Activated CD4-positive, alpha-beta T cell treated with anti-CD3 and anti-CD28 coated beads for 48 hours (primary cell): ENCODE measurements at places on chromosomes 6 and 20.

DNA sequence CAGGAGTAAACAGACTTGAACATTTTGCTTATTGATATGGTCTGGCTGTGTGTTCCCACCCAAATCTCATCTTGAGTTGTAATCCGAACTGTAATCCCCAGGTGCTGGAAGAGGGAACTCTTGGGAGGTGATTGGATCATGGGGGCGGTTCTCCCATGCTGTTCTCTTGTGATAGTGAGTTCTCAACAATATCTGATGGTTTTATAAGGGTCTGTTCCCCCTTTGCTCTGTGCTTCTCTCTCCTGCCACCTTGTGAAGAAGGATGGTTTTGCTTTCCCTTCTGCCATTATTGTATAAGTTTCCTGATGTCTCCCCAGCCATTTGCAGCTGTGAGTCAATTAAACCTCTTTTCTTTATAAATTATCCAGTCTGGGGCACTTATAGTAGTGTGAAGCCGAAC lies 40.0 kb downstream of the MYLIP start:
- DNase-seq: no peak

GRCh38 chr20:34998331-34998950 lies 42.8 kb downstream of the MYH7B start:
- DNase-seq: no peak

DNA sequence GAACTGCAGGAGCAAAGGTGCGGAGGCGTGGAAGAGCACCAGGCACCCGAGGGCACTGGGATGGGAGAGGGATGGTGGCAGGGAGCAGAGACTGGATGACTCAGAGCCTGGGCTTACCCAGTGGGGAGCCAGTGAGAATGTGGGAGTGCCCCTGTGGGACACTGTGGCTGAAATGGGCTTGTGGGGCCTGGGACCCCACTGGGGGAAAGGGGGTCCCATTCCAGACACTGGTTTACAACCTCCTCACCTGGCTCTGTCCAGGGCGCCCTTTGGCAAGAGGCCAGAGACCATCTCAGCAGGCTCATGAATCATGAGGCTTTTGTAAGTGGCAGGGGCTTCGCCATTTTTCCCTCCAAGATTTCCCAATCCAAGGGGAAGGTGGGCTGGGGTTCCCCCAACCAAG lies 124.0 kb upstream of the MAFB start:
- no peak for DNase-seq

GRCh38 chr6:78460711-78461110 lies 406.6 kb upstream of the IRAK1BP1 start:
- no peak for DNase-seq

- no peak for DNase-seq
Measured at GRCh38 chr6:11822346-11822745, 43.7 kb upstream of the ADTRP start.

- DNase-seq: no peak
Measured at GRCh38 chr6:54878718-54879117, 32.1 kb downstream of the FAM83B start.

- DNase-seq: no peak
Measured at GRCh38 chr6:13091192-13091591, 237.1 kb downstream of the TBC1D7 start.

- DNase-seq: no peak
Measured at GRCh38 chr6:134421501-134421900, 103.6 kb upstream of the SGK1 start.

DNA sequence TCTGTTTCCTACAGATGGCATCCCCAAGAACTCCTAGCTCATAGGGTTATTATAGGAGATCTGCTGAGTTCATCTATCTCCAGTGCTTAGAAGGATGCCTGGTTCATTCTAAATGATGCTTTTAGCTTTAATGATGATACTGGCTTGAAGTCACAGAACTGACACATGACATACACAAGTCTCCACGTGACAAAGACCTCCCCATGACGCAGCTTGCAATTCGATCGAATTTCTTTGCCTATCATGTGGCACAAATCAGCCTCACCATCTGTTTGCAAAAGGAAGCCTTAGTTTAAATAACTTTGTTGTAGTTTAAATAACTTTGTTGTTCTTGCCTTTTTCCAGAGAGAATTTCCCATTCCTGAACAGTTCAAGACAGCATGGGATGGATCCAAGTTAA lies 44.1 kb upstream of the FAM8A1 start:
- no peak for DNase-seq

GRCh38 chr6:163019926-163020325 lies 292.2 kb downstream of the PACRG start:
- no peak for DNase-seq

GRCh38 chr20:24603454-24603853 lies 134.0 kb downstream of the SYNDIG1 start:
- DNase-seq: no peak

DNA sequence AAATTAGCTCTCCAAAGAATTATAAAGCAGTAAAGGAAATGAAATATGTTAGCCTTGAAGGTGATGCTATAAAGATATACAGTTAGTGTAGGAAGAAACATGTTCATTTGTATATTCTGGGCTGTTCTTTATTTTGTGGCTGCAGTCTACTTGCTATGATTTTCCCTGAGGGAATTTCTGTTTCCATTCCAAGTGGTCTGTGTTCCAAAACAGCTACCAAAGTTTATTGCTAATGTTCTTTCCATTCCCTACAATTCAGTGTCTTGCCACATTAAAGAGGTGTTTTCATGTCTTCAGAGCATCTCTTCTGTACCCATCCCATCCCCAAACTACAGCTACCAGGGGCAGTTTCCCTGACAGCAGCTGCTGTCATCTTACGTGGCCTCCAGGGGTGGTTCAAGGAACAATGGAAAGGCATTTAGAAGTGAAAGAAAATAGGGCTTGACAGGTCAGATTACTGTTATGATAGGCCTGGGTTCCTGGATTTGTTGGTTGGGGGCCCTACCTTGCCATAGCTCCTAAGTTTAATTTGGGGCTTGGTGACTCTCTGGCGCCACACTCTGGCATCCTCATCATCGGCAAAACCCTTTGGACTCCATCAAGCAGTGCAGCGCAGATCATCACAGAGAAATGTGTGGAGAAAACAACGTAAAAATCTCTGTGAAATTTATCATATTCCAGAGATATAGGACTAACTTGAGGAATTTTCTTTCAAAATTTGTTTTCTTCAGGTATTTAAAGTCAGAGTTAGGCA lies 33.8 kb upstream of the AIG1 start:
- peak; percentile 66 for DNase-seq

GRCh38 chr6:157693867-157694266 lies 129.2 kb upstream of the SNX9 start:
- no peak for DNase-seq

DNA sequence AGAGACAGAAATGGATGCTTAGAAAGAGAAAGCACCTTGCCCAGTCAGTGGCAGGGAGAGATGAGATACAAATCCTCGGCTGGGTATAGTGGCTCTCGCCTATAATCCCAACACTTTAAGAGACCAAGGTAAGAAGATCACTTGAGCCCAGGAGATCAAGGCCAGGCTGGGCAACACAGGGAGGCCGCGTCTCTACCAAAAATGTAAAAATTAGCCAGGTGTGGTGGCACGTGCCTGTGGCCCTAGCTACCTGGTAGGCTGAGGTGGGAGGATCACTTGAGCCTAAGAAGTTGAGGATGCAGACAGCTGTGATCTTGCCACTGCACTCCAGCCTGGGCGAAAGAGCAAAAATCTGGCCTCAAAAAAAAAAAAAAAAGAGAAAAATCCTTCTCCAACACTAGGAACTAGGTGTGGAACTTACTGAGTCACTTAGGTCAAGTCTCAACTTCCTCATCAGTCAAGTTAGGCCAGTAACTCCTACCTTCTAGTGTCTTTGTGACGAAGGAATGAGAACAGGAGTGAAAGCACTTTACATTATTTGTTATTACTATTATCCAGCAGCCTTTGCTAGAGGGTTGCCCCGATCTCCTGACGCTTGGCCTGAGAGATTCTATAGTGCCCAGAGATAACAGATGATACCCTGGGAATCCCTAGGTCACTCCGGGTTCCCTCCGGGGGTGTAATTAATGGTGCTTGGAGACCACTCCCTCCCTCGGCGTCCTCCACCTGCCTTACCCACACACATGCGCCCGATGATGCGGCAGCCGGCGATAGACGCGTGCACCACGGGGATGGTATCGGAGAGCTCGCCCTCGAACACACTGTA lies 918 bp downstream of the EIF6 start:
- no peak for DNase-seq

GRCh38 chr6:14583826-14584225 lies 466.3 kb downstream of the CD83 start:
- DNase-seq: no peak

GRCh38 chr20:58522666-58523065 lies 7.5 kb upstream of the APCDD1L start:
- no peak for DNase-seq

- DNase-seq: no peak
Measured at GRCh38 chr6:138372711-138373463, 4.8 kb upstream of the SMIM28 start.

- DNase-seq: peak; percentile 4
Measured at GRCh38 chr6:128882991-128883611, at the start of gene LAMA2. Gene LAMA2, plus strand, starts transcription at chr6:128883138. Its CDS starts 108 bp downstream, at chr6:128883246.

DNA sequence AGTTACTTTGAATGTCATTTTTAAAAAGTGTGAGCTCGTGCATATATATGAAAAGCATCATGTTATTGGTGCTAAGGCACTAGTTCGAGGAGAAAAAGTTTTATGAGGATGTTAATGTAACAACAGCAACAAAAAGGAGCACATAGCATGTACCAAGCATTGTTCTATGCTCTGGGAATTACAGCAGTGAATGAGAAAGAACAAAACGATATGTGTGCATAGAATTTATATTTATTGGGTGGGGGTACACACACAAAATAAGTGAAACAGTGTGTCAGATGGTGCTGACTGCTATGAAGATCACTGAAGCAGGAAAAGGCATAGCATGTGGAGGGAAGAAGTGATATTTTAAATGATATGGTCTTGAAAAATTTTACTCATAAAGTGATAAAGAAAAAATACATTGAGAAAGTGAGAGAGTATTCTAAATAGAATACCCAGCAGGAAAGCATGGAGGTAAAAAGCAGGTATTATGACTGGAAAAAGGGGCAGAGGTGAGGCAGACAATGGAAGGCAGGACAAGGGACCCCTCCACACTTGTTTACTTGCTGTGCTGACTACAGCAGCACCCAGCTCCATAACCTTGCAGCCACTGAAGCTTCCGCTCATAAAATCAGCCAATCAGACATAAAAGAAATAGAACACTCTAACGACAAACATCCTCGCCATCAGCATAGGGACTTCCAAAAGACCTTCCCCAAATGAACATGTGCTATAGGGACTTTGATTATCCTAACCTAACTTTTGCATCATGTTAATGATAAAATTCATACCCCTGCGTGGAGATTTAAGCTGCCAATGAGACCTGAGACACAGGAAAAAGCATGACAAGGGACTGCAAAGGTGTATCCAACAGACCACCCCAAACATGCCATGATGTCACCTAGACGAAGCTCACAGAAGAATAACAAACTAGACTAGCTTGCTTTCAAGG lies 119.9 kb downstream of the HFE start:
- no peak for DNase-seq

- DNase-seq: no peak
Measured at GRCh38 chr6:85680388-85680787, 37.7 kb upstream of the SYNCRIP start.

GRCh38 chr6:158706369-158706982 lies 56.6 kb downstream of the SYTL3 start:
- no peak for DNase-seq

GRCh38 chr20:21396599-21397340 lies 556 bp downstream of the NKX2-4 start:
- no peak for DNase-seq

- peak; percentile 13 for DNase-seq
Measured at GRCh38 chr20:52150440-52151258, 40.9 kb downstream of the ZFP64 start.

GRCh38 chr20:34581341-34582184 lies 23.0 kb downstream of the MAP1LC3A start:
- DNase-seq: peak; percentile 61

DNA sequence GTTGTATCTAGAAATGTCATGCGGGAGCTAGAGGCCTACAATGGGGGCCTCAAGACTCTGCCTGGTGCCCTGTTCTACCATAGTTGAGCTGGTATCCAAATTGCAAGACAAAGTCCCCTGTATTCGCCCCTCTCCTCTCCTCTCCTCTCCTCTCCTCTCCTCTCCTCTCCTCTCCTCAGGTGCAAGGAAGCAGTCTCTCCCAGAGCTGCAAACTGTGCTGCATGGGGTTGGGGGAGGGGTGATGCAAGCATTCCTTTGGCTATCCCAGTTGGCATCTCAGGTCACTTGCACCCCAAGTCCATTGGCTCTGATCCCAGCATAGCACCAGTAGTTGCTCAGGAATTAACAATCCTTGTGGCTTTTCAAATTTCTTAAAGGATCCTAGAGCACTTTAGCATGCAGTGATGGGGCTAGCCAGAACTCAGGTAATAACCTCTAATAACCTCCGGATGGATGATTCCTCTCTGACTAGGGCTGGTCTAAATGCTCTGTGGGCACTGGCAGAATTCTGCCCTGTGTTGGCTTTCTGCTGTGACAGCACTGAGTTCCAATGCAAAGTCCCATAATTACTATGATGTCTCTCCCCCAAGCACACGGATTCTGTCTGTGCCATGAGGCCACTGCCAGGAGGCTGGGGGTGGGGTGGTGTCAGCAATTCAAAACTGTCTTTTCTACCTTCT lies 35.3 kb downstream of the TAF11 start:
- no peak for DNase-seq

GRCh38 chr6:90500458-90500857 lies 86.4 kb downstream of the MAP3K7 start:
- no peak for DNase-seq

GRCh38 chr6:158756126-158756525 lies 63.0 kb downstream of the EZR start:
- DNase-seq: no peak

GRCh38 chr6:125956506-125957390 lies at the start of gene HINT3:
Gene HINT3, plus strand, starts transcription at chr6:125956770. Its CDS starts 208 bp downstream, at chr6:125956978.
- DNase-seq: peak; percentile 99

GRCh38 chr6:142925575-142926110 lies 19.3 kb downstream of the HIVEP2 start:
- DNase-seq: no peak

DNA sequence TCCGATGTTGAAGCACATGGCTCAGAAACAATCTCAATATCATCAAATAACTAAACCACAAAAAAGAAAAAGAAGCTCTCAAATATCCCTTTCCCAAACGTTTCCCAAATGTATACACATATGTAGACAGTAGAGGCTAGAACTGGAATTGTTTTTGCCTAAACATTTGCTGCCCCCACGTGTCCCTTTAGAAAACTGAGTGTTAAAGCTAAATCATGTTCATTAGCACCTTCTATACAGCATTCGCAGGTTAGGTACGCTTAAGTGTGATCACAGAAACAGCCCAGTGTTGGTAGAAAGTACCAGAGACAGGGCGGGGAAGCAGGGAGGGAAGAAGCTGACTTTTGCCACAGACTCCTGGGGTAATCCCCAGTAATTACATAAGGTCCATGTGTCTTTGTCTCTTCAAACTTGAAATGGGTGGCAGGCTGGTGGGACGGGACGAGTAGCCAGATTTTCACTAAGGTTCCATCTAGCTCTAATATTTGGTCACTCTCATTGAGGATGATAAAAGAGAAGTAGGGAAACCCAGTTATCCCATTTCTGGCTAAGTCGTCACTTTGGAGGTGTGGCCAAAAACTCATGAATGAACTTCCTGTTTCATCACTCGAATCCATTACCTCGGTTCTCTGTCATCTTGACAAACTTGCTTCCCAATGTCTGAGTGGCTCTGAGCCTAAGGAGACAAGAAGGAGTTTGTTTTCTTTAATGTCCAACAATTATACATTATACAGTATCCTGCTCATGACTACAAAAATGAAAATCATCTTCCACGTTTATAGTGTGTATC lies 15.0 kb upstream of the TFAP2A start:
- peak; percentile 7 for DNase-seq

GRCh38 chr20:18802012-18802634 lies 11.5 kb upstream of the SCP2D1 start:
- DNase-seq: no peak
